Stimulated activated CD4-positive, alpha-beta T cell treated with anti-CD3 and anti-CD28 coated beads, Interleukin-2, amount 100 ng/mL, for 24 hours (primary cell): ENCODE measurements at places on chromosomes 3 and 15.

- DNase-seq, result no peak
These were observed 464 bp downstream of the SOX2 start for GRCh38 chr3:181712226-181712552.

- DNase-seq, result no peak
These were observed 73.0 kb upstream of the GLCE start for GRCh38 chr15:69087366-69087976.

- no peak for DNase-seq
These were observed 30.4 kb downstream of the CCDC13 start for GRCh38 chr3:42742688-42743087.

DNA sequence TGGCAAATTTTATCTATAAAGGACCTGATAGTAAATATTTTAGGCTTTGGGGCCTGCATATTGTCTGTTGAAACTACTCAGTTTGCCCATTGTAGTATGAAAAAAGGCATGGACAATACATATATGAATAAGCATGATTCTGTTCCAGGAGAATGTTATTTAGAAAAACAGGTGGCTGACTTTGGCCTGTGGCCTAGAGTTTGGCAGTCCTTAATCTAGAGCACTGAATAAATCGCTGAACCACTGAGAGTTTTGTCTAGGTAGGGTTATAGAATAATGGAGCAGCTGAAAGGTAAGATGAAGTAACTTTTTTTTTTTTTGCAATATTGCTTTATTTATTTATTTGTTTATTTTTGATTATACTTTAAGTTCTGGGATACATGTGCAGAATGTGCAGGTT is 75.0 kb downstream of the LRRC49 start:
- DNase-seq, result no peak

DNA sequence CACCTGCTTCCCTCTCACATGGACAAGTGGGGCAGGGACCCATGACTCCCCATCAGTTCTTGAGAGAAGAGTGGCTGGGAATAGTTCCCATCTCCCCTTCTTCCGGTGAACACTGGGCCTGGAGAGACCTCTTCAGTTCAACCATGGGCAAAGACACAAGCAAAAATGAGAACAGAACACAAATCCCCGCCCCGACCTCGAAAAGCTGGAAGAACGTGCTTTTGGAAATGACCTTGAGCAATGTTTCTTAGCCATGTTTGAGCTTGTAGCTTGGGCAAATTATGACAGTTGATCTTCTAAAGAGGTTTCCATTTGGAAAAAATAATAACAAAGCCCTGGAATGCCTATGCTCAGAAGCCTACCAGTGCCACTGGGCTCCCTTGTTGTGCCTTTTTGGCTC is 59.0 kb downstream of the FAM174B start:
- DNase-seq, result no peak

GRCh38 chr15:50828610-50829206 is 63.2 kb upstream of the SPPL2A start:
- DNase-seq, result no peak

DNA sequence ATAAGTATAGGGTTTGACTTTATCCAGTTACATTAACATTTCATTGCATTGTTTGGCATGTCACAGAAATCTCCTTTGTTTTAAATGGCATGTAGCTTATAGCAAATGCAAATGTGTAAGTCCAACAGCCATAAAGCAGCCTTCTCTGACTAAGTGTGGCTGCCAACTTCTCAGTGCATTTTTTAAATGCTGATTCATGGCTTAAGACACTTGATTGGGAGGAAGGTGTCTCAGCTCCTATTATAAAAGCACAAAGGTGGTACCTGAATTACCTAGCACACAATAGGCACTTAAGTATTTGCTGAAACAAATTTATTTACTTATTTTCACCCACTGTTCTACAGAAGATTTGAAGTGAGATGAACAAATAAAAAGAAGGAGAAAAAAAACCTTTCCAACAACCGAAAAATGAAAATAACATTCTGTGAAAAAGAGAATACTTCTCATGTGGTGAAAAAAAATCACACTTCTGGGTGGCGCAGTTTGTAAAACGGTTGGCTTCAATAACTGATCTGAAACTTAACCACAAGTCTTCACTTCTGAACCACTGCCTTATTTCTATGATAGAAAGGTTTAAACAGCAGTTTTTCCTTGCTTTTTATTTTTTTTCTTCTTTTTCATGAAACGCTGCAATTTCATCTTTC is 105.5 kb upstream of the ICE2 start:
- DNase-seq, result no peak

- DNase-seq, result no peak
These were observed 499.0 kb upstream of the ATP11B start for GRCh38 chr3:182294256-182294655.

- no peak for DNase-seq
These were observed 57.3 kb upstream of the DLG1 start for GRCh38 chr3:197355713-197356112.

DNA sequence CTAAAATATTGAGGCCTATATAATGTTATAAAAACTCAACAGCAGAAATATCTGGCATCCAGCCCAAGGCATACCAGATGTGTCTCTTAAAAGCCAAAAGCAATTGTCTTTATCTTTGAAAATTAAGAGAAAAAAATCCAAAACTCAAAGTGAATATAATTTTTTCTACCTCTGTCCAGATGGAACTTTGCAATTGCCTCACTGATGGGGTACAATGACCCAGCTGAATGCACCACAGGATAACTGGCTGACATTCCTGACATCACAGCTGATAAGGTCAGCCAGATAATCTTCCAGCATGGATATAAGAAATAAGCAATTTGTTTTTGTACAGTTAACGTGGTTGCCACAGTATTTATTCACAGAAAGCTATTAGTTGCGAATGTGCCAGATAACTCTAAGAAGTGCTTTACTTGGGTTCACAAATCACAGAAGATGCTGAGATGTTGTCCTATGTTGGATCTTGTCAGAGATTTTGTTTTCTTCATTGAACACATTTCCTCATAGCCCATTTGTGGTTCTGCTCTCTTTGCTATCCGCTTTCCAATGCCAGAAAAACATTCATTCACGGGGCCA is 566.9 kb upstream of the CCDC54 start:
- no peak for DNase-seq

- DNase-seq, result no peak
These were observed 74.7 kb downstream of the CYP19A1 start for GRCh38 chr15:51263726-51264125.

DNA sequence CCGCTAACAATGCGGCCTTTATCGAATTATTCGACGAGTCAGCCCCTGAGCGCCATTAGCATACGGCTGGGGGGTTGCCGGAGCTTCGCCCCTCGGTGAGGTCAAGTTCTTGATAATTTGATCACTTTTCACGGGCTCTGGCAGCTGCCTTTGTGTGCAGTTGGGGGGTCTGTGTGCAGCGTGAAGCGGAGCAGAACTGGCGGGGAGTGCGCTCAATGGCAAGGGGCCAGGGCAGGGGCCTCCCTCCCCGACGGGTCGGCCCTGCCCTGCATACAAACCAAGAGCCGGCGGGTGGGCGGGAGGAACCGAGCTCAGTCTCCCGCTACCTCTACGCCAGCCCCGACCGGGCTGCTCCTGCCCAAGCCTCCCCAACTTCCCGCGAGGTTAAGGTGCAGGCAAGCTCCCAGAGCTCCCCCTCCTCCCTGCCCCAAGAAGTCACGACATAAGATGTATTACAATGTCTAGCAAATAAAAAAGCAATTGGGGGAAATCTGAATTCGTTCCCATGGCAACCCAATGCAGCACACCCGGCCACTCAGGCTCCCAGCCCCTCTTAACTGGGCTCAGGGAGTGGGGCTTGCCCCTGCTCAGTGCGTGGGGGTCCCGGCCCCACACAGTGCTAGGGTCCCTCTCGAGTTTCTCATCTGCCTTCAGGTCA is 34.1 kb upstream of the POLG start:
- DNase-seq, result no peak

GRCh38 chr3:2623436-2623835 is 486.7 kb downstream of the IL5RA start:
- DNase-seq, result no peak
